ENCODE measurements at places on chromosomes 2 and 18.

DNA sequence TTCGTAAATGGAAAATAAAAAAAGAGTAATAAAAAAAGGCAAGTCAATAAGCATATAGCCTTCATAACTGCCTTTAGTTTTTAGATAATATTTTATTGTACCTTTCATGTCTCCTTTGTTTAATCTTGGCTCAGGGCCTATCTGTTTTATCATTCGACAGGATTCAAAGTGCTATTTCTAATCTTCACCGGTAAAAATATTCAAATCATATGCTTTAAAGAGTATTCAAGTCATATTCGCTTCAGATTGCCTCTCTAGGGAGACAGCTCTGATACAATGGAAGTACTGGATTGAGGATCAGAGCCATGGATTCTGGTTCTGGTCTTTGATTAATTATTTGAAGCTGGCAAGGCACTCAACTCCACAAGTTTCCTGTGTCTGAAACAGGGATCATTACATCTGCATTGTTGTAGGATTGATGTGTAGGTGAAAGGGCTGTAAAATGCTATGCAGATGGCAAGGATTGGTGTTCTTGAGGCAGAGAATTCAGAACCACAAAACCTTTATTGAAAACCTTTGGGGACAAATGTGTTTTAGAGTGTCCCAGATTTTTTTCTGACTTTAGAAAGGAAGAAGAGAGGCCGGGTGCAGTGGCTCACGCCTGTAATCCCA is 84.3 kb upstream of the RAPH1 start:
- no peak for DNase-seq

DNA sequence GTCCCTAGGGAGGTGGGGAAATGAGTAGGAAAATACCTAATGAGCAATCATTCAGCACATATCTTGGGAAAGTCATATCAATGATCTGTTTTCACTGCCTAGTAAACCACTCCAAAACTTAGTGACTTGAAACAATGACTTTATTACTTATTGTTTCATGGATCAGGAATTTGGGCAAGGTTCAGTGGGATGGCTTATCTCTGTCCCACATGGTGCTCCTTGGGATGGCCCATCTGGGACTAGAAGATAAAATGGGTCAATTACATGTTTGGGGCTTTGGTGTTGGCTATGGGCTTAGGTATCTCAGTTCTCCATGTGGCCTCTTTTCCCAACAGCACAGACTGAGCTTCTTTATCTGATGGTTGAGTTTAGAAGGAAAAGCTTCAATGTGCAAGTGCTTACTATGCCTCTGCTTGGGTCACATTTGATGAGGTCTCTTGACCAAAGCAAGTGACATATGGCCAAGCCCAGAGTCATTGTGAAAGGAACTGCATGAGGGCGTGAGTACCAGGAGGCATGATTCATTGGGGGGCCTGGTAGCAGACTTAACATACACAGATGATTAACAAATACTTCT is 218.1 kb upstream of the TNP1 start:
- DNase-seq = no peak

GRCh38 chr2:162011706-162012564 is 62.1 kb downstream of the DPP4 start:
- no peak for DNase-seq

GRCh38 chr2:101420623-101421022 is 33.3 kb upstream of the CREG2 start:
- no peak for DNase-seq

DNA sequence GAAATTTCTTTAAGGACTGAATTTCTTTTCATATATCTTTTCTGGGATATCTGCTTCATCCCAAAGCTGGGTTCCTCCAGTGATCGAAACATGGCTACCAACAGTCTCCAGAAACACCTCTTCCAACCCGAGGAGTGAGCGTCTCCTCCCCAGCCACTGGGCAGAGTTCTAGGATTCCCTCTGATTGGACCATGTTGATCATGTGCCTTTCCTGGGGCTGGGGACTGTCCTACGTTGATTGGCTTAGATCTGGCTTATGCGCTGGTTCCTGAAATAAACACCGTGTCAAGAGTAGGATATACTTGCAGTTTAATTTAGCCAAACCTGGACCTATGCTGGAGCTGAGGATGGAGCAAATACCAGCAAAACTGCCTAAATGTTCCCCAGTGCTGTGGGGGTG is 55.5 kb upstream of the SLC16A14 start:
- DNase-seq = no peak

- DNase-seq = peak; percentile 83
These were observed 253.4 kb downstream of the ETAA1 start for GRCh38 chr2:67650291-67651133.

DNA sequence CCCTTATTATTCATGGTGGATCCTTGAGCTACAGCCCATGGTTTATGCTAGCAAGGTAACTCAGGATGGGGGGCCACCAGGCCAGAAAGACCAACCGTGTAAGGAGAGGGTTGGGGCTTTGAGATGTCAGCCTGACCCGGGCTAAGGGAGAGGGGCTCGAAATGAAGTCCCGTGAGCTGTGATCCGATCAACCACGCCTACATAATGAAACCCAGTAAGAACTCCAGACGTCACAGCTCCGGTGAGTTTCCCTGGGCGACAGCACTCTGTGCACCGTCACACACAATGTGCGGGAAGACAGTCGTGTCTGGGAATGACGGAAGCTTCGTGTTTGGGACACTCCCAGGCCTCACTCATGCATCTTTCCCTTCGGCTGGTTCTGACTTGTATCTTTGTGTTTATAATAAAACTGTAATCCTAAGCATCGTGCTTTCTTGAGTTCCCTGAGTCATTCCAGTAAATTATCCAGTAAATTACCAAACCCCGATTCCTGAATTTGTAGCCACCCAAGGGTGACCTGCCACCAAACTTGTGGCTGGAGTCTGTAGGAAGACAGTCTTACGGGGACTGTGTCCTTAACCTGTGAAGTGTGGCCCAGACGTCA is 44.2 kb downstream of the CYP27C1 start:
- no peak for DNase-seq

DNA sequence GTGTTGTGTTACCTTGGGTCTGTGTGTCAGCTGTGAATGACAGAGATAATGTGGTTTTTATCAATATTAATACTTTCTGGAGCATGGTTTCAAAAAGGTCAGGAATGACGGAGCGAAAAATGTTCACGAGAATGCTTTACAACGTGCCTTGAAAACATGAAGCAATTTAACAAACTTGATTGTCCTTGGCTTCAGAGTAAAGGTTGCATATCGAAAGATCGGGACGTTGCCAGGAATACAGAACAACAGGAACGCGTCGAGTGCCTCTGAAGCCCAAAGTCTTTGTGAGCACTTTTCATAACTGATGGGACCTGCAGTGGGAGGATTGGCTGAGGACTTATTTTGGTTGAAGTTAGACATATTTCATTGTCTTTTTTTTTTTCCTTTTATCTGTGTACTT is 206.1 kb downstream of the ZNF407 start:
- DNase-seq = no peak

- DNase-seq = no peak
These were observed 606.4 kb upstream of the ZNF804A start for GRCh38 chr2:183991968-183992367.

GRCh38 chr2:10019174-10019573 is 24.2 kb upstream of the KLF11 start:
- no peak for DNase-seq

- DNase-seq = no peak
These were observed 13.7 kb downstream of the COLEC11 start for GRCh38 chr2:3608373-3609278.

GRCh38 chr2:223052548-223053483 is 826 bp downstream of the KCNE4 start:
- no peak for DNase-seq

DNA sequence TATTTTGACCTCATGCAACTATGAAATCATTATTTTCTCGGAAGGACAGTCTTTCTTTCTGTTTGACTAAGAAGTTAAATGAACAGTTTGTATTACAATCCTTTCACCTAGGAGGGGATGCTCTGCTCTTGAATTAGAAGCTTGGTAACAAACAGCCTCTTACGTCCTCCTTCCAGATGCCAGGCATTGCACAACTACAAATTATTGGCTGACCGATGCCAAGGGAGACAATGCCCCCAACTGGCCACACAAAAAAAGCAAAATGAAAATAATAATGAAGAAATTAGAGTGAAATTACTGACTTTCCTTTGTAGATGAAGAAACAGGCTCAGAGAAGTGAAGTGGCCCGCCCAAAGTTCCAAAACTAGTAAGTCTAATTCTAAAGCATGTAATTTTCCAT is 177.9 kb downstream of the CYRIA start:
- DNase-seq = peak; percentile 52

- peak; percentile 80 for DNase-seq
These were observed 11.6 kb upstream of the TBC1D8 start for GRCh38 chr2:101162561-101163330.

DNA sequence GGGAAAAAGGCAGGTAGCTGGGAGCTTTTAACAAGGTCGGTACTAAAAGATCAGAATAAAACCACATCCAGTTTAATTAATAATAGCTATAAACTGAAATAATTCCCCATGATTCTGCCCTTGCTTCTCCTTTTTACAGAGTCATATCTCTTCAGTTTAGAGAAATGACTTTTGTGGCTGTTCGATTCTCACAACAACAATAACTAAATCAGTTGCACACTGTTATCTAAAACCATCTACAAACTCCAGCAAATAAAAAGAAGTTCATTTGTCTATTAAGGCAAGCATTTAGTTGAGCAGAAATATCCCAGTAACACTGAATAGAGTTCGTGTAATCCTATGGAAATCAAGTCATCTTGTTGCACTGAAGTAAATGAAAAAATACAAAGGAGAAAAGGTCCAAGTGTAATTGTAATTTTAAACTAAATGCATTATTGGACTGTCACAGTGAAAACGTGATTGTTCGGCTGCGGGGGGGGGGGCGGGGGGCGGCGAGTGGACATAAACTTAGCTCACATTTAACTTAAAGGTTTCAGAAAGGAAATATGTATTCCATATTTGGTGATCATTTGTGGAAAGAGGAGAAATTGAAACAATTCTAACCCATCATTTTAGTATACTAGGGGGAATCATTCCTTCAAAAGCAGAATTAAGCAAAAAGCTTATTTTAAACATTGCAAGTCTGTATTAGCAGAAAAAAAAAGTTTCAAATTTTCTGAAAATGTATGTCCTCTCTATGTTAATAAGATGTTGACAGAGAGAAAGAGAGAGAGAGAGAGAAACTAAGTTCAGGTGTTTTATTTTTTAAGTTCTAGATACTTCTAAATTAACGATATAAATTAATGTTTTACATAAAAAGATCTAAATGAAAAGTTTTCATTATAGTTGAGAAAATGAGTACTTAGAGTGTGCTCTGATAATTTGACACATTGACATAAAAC is 144.5 kb downstream of the MEIS1 start:
- no peak for DNase-seq

GRCh38 chr18:7177116-7177744 is 53.7 kb upstream of the LRRC30 start:
- DNase-seq = peak; percentile 54

DNA sequence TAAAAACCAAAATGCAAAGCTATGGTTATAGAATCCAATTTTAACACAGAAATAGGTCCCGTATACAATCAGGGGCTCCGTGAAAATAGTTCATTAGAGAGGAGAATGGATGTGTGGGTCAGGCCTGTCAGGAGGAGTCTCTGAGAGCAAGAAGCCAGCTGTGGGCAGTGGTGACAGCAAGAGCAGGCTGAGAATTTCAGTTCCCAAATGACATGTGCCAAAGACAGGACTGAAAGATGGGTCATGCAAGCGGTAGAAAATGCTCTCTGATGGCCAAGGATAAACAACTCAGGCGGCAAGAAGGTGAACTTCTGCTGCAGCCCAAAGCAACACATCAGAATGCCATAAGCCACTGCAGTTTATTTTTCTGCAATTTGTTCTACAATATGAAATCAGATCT is 100.4 kb downstream of the CCDC141 start:
- DNase-seq = no peak

GRCh38 chr2:65456064-65456463 is 23.7 kb upstream of the SPRED2 start:
- DNase-seq = no peak

DNA sequence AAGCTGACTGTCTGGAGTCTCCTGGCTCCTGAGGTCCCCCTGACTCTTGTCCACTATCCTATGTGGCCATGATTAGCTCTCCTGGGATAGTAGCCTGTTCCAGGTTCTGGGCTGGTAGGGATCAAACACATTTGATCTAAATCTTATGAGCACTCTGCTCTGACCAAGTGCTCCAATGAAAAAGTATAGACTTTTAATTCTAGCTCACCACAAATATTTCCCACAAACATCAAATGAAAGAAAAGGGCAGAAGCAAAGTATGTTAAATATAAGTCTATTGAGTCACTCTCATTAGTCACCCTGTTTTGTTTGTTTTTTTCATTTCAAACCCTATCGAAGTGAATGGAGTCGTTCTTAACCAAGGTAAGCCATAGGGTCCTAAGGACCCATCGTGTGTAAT is 39.7 kb upstream of the NEDD4L start:
- DNase-seq = peak; percentile 77

GRCh38 chr18:9835113-9835755 is 50.5 kb upstream of the TXNDC2 start:
- DNase-seq = peak; percentile 13

Data from SW480 (cell line).